ENCODE measurements at places on chromosomes 13 and 19.

GRCh38 chr19:46862503-46862834 is 1.7 kb downstream of the ARHGAP35 start:
- no peak for DNase-seq

DNA sequence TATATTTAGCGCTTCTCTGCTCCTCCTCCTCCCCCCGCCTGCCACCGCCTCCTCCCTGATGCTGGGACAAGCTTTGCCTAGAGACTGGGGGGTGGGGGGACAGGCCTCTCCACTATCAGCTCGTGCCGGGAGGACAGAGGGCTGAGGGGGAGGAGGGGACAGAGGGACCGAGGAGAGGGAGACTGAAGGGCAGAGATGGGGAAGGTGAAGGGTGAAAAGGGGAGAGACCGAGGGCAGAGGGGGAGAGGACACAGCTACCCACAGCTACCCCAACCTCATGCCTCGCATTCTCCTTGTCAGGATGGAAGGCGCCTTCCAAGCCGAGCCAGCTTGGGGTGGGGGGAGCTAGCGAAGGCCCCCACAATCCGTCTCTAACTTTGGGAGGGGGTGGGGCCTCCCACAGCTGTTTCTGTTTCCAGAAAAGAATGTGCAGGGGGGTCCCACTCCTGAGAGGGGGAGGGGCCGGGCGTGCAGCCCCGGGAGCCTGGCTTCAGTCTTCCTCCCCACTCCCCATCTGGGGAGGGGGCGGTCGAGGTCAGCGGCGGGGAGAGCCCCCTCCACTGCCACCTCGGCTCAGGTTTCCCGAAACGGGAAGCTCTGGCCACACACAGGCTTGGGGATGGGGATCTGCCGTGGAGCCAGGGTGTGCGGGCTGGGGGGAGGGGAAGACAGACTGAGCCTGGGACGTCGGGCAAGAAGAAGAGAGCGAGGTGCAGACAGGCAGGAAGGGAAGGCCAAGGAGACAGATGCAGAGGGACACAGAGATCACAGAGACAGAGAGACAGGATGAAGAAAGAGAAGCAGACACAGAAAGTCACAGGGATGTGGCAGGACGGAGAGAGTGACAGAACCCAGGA is 1.6 kb downstream of the DACT3 start:
- DNase-seq: no peak

- no peak for DNase-seq
Observed at GRCh38 chr13:32748305-32748704, 162.1 kb downstream of the PDS5B start.

DNA sequence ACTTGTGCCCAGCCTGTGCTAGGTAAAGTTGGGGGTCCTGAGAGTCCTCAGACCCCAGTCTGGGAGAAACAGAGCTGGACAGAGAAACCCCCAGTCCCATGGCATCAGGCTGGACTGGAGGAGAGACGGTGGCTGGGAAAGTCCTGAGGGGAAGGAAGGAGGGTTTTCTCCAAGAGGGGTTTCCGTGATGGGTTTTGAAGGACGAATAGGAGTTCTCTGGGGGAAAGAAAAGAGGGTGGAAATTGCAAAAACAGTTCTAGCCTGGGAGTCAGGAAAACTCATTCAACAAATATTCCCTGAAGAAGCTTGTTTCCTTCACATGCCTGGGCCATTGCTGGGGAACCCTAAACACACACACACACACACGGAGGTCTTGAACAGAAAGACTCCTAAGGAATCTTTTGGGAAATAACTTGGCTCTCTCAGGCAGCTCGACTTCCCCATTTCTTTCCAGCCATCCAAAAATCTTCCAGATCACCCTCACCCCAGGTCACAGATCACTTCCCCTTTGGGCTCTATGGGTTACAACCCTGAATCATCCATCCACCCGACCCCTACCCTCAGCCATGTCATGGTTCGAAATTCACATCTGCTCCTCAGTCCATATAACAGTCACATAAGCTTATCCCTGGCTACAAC is 47.5 kb downstream of the COLGALT1 start:
- no peak for DNase-seq

DNA sequence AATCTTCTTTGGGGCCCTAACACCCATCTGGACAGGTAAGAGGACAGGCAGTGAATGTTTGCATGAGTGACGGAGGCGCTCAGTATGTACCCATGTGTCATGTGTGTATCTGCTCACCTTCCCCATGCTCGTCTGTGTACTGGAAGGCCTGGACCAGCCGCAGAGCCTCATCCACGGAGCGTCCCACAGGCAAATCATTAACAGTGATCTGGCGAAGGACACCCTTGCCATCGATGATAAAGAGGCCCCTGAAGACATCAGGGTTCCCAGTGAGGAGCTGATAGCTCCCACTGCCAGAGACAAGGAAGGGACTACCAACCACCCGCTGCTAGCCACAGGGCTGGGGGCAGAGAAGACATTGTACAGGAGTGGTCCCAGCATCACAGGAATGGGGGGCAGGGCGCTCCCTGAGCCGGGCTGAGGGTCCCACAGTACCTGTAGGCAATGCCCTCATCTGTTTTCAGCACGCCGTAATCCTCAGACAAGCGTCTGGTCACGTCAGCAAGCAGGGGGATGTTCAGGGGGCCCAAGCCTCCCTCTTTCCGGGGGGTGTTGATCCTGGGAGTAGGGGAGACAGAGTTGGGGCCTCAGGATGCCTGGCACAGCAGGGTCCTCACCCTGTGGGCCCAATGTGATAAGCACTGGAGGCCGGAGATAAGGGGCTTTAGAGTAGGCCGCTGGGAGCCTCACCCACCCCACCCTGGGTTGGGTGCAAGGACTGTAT is 1.7 kb downstream of the PRDX2 start:
- no peak for DNase-seq

DNA sequence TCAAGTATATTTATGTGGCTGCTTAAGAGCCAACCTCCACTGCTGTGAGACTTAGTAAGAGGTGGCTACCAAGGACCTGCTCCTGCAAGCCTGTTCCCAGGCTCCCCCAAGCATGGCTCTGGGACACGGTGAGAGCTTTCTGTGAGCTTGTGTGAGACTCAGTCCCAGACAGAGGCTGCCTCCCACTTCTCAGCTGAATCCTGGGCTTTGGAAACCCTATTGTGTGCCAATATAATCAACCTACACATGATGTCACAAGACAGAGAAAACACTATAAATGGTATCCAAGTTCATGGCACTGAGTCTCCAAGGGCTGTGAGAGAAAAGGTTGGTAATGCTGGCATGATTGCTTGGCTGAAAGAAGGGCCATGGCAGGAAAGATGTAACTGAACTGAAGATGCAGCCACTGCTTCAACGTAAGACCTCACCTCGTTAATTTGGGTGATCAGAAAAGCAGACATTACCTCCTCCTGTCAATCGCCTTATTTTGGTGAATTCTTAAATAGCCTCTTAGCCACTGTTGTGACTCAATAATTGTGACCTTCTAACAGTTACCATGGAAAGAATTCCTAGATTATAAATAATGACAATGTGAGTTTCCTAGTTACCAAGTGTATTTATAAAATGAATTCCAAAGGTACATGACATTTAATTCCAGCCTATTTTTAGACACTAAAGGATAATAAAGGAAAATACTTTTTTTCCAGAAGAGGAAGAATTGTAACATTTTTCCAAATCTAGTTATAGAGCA is 332.0 kb downstream of the IRS2 start:
- no peak for DNase-seq

DNA sequence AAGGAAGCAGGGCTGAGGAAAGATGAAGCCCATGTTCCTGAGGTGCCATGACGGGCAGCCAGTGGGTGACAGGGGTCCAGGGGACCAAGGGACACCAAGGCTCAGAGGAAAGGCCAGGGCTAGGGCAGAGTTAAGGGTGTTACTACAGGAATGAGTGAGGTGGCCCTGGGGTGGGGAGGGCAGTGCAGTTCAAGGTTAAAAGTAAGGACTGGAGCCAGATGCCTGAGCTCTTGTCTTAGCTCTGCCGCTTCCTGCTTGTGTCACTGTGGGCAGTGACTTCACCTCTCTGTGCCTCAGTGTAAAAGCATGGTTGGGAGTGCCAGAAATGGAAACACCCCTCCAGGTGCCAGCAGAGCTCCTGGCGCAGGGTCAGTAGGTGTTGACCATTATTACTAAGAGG is 4.9 kb upstream of the ETV2 start:
- no peak for DNase-seq

- no peak for DNase-seq
Observed at GRCh38 chr13:77915686-77916085, 2.9 kb downstream of the EDNRB start.

DNA sequence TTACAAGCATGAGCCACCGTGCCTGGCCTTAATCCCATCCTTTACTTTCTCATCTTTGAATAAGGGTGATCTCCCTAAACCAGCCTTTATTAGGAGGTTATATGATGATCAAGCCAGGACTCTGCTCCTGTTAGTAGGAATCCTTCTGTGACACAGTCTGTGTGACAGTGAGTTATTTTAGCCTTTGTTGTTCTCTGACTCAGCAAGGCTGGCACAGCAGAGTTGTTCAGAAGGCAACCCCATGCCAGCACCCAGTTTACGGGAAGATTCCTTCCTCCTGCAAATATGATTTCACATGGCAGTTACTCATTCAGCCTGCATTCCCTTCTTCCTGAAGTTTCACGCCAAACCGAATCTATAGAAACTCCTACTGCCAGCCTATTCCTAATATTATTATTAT is 10.5 kb upstream of the MIER2 start:
- no peak for DNase-seq

DNA sequence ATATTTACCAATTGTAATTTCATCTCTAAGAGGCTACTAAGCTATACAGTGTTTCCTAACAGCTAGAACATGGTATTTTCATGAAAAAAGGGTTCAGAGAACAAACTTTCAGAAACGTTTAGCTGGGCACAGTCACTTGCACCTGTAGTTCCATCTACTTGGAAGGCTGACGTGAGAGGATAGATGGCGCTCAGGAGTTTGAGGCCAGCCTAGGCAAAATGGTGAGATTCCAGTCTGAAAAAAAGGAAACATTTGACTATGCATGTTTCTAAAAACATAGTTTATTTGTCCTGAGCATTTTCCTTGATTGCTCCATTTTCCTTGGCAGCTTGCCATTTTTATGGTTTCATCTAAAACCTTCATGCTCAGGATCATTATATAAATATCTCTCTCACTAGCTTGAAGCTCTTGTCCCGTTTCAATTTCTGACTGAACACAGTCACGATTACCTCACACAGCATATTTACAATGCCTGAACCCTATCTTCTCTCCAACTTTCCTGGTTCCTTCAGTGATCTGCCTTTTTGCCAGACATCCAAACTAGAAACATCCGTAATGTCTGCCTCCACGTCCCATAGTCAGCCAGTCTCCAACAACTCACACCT is 200.8 kb downstream of the RGCC start:
- no peak for DNase-seq

GRCh38 chr19:48274173-48274572 is 4.3 kb downstream of the ZNF114 start:
- DNase-seq: no peak

- DNase-seq: no peak
Observed at GRCh38 chr19:39524495-39524894, 8.2 kb downstream of the EID2B start.

DNA sequence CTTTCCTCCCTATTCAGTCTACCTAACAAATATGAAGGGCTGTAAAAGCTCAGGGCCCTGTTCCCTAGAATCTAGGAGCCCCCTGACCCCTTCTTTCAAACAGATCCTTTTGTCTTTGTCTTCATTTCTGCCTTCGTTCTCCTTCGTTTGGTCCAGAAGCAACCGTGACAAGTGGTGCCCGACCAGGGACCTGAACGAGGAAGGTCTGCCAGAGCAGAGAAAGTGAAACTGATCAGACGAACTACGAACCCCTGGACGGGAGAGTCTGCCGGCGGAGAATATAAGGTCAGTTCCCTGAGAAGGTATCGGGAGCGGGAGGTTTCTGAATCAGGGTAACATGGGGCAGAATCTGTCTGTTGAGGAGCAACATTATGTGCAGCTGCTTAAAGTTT is 751 bp downstream of the ERVK3-1 start:
- no peak for DNase-seq

GRCh38 chr13:20719783-20720182 is 16.3 kb downstream of the IL17D start:
- DNase-seq: no peak

DNA sequence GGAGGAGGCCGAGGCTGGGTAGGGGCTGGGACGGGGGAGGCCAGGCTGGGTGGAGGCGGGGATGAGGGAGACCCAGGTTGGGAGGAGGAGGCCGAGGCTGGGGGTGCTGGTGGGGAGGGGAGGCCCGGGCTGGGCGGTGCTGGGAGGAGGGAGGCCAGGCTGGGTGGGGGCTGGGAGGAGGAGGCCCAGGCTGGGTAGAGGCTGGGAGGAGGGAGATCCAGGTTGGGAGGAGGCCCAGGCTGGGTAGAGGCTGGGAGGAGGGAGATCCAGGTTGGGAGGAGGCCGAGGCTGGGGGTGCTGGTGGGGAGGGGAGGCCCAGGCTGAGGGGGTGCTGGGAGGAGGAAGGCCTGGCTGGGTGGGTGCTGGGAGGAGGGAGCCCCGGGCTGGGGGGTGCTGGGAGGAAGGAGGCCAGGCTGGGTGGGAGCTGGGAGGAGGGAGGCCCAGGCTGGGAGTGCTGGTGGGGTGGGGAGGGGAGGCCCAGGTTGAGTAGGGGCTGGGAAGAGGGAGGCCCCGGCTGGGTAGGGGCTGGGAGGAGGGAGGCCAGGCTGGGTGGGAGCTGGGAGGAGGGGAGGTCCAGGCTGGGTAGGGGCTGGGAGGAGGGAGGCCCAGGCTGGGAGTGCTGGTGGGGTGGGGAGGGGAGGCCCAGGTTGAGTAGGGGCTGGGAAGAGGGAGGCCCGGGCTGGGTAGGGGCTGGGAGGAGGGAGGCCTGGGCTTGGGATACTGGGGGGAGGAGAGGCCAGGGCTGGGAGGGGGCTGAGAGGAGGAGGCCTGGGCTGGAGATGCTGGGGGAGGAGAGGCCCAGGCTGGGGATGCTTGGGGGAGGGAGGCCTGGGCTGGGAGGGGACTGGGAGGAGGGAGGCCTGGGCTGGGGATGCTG is 10.7 kb downstream of the TPGS1 start:
- DNase-seq: no peak

GRCh38 chr13:21625366-21625765 is 21.4 kb upstream of the MICU2 start:
- no peak for DNase-seq

GRCh38 chr13:70612881-70613280 is 504.6 kb upstream of the KLHL1 start:
- no peak for DNase-seq

- peak; percentile 84 for DNase-seq
Observed at GRCh38 chr19:6516018-6516658, 14.0 kb upstream of the TUBB4A start.

DNA sequence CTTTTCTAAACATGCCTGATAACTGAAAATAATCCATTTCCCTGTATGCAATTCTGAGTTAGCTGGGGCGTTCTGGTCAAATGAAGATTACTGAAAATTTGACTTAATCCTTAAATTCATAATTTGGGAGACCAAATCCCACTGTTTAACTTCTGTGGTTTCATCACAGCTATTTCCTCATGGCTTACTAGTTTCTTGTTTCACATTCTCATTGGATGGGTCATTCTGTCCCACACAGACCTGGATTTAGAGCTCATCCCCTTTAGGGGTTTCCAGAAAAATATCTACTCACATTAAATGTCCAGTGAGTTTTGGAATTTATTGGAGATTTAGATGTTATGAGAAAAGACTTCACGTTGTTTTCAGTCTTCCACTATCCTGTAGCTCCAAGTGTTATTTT is 709.3 kb upstream of the KLHL1 start:
- DNase-seq: no peak

- DNase-seq: no peak
Observed at GRCh38 chr13:39821977-39822376, 166.5 kb downstream of the COG6 start.
